ENCODE measurements at places on chromosomes 1 and 21.

- no peak for DNase-seq
Observed at GRCh38 chr1:218572050-218572449, 226.9 kb downstream of the TGFB2 start.

GRCh38 chr1:211420845-211421454 is 71.0 kb downstream of the RD3 start:
- DNase-seq = no peak

DNA sequence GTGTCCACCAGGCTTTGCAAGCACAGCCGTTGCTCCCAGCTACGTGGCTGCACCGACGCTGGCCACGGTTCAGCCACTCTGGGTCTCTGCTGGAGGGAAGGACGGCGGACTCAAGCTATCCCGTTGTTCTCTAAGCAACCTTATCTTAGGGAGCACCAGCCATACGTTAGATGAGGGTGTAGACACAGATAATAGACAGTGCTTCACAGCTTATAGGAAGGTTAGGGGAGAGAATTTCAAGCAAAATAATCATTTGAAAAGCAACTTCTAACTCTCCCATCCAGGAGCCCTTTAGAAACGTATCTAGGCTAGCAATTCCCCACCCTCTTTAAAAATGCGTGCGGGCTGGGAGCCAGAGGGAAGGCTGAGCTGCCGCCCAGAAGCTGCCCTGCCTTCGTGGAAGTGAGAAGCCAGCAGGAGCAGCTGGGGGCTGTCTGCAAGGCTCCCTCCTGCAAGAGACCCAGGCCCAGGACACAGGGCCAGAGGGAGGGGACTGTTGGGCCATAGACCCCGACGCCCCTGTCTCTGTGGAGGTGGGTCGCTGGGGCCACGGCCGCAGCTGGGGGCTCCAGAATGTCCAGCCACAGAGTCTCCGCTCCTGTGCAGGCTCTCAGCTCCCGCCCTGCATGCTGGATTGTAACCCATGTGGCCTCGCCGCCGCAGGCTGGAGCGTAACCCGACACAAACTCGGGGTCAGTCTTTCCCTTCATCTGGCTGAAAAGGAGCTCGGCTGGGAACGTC is 31.2 kb upstream of the COL6A2 start:
- DNase-seq = no peak

- DNase-seq = no peak
Observed at GRCh38 chr1:205248793-205249601, 21.3 kb downstream of the TMCC2 start.

DNA sequence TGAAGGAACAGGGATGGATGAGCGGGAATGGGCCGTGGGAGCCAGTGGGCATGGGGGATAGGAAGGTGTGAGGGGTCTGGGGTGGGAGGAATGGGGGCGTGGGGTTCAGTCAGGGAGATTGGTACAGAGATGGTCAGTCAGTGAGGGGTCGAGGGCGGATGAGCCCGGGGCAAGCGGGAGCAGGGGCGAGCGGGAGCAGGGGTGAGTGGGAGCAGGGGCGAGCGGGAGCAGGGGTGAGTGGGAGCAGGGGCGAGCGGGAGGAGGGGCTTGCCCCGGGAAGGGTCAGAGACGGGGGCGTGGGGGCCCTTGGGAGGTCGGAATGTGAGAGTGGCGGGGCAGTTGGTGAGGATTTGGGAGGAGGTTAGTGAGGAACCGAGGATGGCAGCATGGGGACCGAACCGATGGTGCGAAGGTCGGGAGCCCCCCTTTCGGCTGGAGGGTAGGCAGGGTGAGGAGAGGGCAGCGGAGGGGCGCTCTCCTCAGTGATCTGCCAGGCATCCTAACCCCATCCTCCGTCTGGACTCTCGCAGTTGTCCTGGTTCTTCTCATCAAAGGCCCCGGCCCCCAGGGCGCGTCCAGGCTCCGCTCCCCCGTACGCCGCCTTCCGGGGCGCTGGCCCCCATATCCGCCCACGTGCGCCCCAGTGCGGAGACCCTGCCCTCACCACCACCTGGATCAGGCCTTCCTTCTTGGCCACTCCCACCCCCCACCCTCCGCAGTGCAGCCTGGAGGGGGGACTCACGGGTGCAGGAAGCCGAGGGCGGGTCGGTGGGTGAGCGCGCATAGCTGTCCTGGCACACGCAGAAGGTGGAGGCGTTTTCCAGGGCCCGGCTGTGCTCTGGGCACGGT is 11.2 kb downstream of the EPHA10 start:
- DNase-seq = no peak

- no peak for DNase-seq
Observed at GRCh38 chr1:13733711-13734110, 33.7 kb downstream of the PRDM2 start.

DNA sequence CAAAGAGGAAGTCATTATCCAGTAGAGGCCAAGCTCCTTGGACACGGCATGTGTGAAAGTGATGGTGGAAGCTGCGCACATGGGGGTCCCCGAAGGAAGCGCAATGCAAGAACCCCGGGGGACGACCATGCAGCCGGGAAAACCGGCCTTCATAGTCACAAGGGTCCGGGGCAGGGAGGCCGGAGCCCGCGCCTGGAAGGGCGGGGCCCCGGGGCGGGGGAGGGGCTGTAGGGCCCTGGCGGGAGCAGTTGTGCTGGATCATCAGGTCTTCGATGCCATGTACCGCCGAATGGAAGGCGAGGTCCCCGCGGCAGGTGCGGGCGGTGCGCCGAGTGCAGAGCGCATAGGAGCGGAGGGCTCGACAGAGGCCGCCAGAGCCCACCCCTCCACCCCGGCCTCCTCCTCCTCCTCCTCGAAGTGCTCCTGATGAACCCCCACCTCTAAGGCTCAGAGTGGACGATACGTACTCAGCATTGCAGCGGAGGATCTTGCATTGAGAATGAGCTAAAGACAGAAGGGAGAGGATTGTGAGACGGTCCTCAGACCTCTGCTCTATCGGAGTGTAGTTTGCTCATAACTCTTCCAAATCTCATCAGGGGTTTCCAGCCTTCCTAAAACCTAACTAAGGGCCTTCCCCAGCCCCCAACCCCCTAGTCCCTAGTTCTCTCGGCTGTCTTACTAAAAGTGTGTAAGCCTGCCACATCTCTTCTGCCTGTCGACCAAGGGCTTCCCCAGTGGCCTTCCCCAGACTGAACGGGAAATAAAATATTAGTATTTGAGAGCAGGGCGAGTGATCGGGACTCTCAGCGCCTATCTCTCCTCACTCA is 2.1 kb downstream of the HJV start:
- DNase-seq = no peak

DNA sequence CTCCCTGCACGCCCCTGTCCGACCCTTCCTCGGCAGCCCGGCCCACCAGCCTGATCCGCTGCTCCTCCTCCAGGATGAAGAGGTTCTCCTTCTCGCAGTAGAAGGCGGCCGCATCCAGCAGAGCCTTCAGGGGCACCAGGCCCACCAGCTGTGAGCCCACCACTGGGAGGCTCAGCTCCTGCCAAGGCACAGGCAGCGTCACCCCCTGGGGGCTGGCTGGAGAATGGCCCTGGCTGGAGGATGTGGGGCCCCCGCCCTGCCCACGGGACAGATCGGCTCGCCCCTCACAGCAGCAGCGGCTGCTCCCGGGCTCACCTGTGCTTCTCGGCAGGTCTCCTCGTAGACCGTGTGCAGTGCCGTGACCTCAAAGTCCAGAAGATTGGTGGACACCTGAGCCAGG is 5.3 kb downstream of the FTCD start:
- no peak for DNase-seq

DNA sequence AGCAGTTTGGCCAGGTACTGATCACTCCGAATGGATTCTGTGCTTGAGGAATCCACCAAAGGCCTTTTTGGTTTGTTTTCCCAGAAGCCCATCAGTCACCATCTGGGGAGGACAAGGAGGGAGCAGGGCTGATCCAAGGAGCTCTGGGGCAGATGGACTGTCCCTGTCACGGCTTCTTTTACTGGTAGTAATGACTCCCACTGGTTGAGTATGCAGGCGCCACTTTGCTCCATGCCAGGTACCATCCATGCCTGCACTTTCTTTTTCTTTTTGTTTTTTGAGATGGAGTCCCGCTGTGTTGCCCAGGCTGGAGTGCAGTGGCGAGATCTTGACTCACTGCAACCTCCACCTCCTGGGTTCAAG is 101.7 kb downstream of the UBIAD1 start:
- DNase-seq = no peak

DNA sequence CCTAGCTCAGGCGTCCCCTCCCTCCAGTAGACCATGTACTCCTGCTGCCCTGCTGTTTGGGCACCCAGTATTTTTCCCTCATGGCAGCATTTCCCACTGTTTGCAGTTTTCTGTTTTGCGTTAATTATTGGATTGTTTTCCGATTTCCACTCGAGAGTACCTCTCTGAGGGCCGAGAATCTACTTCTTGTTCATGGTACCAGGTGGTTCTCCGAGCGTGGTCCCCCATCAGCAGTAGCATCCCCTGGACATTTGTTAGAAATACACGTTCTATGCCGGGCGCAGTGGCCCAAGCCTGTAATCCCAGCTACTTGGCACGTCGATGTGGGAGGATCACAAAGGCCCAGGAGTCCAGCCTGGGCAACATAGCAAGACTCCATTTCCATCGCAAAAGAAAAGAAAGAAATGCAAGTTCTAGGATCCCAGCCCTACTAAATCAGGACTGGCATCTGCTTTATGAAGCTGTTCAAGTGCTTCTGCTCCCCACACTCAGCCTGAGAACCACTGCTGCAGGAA is 690 bp downstream of the RRP1 start:
- DNase-seq = no peak

DNA sequence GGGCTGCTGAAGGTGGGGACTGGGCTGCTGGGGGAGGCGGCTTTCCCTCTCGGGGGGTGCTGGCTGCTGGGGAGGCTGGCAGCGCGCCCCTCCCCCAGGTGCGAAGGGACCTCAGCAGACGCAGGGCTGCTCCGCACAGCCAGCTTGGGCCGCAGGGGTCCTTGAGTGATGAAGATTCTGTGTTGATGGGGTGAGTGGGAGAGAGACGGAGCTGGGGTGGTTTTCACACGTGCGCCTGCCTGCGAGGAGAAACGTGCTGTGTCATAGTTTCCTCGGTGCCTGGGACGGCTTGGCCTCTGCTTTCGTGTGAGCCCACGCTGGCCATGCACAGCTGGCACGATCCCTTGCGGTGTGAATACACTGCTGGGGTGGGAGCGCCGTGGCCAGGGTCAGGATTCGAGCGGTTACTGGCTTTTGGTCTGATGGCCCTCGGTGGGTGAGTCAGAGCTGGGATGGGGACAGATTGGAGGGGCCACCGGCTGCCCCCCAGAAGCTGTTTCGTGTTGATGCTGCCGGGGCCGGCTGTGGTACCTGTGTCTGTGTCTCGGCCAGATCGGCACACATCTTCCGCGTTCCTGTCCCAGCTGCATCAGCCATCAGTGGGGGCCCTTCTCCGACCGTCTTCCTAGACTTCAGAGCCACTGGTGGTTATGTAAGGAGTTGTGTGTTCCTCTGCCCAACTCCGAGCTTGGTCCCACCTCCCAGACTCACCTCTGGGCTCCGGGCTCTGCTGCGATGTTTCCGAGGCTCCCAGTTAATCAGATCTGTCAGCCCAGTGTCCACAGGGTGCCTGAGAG is 24.9 kb downstream of the PRKCZ start:
- no peak for DNase-seq

- no peak for DNase-seq
Observed at GRCh38 chr1:232247669-232248068, 382.3 kb downstream of the SIPA1L2 start.

GRCh38 chr1:2787163-2787911 is 14.2 kb downstream of the TTC34 start:
- no peak for DNase-seq

DNA sequence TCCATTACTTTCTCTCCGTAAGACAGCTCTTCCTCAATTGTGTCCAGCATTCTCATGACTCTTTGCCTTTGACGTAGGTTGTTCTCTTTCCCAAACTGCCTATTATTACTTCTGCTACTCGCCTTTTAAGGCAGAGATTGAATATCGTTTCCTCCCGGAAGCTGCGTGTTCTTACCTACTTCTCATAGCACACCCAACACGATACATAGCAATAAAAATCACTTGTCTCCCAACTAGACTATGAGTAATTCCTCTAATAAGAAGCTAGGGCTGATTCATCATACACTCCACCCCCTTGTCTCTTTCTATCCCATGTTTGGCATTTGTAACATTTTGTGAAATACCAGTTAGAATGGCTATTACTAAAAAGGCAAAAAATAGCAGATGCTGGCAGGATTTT is 55.8 kb upstream of the SGIP1 start:
- DNase-seq = no peak

DNA sequence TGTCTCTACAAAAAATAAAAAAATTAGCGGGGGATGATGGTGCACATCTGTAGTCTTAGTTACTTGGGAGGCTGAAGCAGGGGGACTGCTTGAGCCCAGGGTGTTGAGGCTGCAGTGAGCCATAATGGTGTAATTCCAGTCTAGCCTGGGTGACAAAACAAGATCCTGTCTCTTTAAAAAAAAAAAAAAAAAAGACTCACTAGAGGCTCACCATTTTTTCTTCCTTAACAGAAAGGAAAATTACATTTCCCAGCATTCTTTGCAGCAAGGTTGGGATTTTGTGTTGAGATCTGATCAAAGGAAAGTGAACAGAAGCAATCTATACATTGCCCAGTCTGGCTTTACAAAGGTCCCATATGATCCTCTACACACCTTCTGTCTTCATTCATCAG is 21.5 kb downstream of the GFI1 start:
- DNase-seq = no peak

GRCh38 chr1:37495875-37496274 is 18.7 kb downstream of the MEAF6 start:
- DNase-seq = no peak

GRCh38 chr1:94012708-94013366 is 103.6 kb upstream of the GCLM start:
- DNase-seq = no peak

- no peak for DNase-seq
Observed at GRCh38 chr1:179955287-179955680, 674 bp downstream of the CEP350 start.

- DNase-seq = no peak
Observed at GRCh38 chr1:206472024-206472423, 1.7 kb downstream of the IKBKE start.

- no peak for DNase-seq
Observed at GRCh38 chr1:151134396-151134795, 12.0 kb downstream of the SEMA6C start.

DNA sequence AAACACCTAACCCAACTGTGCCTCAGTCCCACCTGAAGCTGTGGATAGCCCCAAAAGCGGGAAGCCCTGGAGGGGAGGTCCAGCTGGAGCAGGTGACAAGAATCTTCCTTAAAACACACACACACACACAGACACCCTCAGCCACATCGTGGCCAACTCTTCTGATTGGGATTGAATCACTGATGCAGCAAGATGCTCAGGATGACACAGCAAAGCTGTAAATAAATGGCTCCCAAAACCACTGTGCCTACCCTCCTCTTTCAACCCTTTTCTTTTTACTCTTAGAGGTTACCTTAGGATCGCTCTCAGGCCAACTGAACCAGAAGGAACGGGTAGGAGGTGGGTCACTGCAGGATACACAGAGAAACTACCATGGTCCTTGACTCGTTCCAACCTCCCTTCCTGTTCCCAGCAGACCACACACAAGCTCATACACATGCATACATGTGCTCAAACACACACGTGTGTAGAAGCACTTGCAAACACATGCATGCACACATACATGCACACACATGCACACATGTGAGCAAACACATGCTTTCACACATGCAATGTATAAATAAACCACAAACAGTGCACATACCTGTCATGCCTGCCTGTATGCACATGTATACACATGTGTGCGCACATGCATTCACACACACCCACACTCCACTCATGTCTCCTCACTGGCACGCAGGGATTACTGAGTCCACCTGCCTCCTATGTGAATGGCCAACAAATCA is 14.4 kb downstream of the CAPN9 start:
- DNase-seq = no peak

GRCh38 chr1:7629465-7630195 is 141.5 kb upstream of the VAMP3 start:
- no peak for DNase-seq

Measured in activated naive CD4-positive, alpha-beta T cell (primary cell).